SHP77 treated with DMSO at 0.1 percent for 48 hours (cell line): ENCODE measurements at places on chromosomes 13 and 19.

DNA sequence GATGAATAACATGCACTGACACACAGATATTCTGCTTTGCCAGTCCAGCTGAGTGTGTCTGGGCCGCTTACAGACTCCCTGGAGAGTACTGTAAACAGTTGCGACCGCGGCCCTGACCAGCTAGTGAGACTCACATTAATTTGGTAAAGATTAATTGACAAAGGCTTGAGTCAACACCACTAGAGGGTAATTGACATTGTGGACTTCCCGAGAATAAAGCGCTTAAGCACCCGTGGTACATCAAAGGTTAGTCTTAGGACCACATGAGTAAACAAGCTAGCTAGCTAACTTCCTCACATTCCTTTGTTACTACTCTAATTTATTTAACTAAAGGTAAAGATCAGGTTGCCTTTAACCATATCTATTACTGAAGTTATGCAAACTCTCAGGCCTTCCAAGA lies 624.4 kb upstream of the ARGLU1 start:
- DNase-seq = peak; percentile 85

DNA sequence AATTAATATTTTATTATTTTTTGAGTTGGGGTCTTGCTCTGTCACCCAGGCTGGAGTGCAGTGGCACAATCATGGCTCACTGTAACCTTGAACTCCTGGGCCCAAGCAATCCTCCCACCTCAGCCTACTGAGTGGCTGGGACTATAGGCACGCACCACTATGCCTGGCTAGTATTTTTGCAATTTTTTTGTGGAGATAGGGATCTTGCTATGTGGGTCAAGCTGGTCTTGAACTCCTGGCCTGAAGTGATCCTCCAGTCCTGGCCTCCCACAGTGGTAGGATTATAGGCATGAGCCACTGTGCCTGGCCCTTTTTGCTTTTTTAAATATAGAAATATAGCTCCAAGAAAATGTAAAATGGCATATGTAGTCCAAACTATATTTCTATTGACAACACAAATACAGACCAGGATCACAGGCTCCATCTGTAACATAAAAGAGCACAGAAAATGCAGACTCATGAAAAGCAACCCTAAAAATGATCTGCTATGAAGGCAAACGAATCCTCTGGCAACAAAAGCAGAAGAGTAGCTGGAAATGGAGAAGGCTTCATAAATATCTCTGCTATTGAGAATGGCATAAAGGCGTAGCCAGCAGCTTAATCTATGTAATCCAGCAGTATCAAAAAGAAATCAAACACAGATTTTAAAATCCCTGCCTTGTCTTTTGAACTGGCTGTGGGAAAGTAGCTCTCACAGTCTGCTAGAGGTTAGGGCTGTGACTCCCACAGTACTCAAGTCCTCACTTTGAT lies 200.6 kb downstream of the LHFPL6 start:
- DNase-seq = no peak

GRCh38 chr13:20360835-20361412 lies 128.8 kb upstream of the GJB6 start:
- DNase-seq = no peak

DNA sequence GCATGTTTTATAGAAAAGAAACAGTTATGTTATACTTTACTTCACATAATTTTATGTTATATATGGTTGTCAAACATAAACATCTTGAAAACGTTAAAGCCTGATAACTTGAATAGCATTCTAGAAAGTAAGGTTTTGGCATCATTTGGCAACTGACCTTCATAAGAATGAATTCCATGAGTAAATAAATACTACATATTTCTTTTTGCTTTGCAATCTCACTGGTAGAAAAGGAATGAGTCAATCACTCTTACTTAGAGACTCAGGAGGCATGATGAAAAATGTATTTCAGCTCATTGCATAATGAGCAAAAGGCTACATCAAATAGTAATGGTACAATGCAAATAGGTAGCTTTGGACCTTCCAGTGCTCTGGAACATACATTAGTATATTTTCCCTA lies 1381.9 kb downstream of the EFNB2 start:
- no peak for DNase-seq

DNA sequence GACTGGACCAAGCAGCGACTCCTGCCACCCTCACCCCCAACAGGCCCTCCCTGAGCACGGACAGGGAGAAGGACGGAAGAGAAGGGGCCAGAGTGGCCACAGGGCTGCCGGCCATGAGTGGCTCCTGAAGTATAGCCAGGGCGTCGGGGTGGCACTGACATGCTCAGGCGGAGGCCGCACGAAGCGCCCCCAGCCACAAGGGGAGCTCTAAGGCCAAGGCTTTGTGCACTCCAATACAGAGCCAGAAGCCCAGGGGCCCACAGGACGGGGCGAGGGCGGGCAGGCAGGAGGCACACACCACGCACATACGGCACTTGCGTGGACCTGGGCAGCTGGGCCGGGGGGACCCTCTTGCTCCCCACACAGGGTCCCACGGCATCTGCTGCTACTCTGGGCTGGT lies 52.0 kb downstream of the KLF2 start:
- no peak for DNase-seq

GRCh38 chr13:93248627-93249047 lies 22.0 kb downstream of the GPC6 start:
- DNase-seq = peak; percentile 82

- DNase-seq = no peak
Measured at GRCh38 chr19:48918801-48919247, 14.7 kb upstream of the DHDH start.
